ENCODE measurements at places on chromosomes 5 and 9.
A peak's percentile ranks its signal among the peaks of the same experiment; 100 is the strongest.

GRCh38 chr9:477193-477592 is 262.5 kb downstream of the DOCK8 start:
- H3K4me3 ChIP-seq = no peak overlapping the region
- H3K27me3 ChIP-seq = no peaks in the 10 kb centered on the region
- H3K4me1 ChIP-seq = no peaks in the 10 kb centered on the region
- no peak overlapping the region for H3K27ac ChIP-seq
- no peak for DNase-seq
- H3K36me3 ChIP-seq = no peaks in the 10 kb centered on the region

DNA sequence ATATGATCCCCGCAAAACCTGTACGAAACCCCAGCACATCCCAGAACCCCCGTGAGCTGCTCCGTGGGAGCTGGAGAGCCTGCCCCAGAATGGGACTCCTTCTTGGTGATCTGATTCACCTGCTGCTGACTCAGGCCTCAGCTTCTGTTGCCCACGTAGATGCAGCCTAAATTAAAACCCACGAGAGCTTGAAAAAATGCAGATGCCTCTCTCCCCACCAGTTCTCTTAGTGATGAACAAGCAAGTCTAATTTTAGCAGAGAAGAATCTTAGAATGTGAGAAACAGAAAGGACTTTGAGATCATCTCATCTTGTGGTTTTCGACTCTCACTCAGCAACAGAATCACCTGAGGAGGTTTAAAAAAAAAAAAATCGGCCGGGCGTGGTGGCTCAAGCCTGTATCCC is 57.6 kb downstream of the TMOD1 start:
- no peaks in the 10 kb centered on the region for H3K27me3 ChIP-seq
- H3K4me1 ChIP-seq = peaks cover 65% of the 10 kb centered on the region
- no peak overlapping the region for H3K4me3 ChIP-seq

GRCh38 chr9:34086864-34087263 is 38.2 kb upstream of the UBAP2 start:
- H3K36me3 ChIP-seq = no peaks in the 10 kb centered on the region
- no peaks in the 10 kb centered on the region for H3K27me3 ChIP-seq
- no peak overlapping the region for H3K4me3 ChIP-seq

DNA sequence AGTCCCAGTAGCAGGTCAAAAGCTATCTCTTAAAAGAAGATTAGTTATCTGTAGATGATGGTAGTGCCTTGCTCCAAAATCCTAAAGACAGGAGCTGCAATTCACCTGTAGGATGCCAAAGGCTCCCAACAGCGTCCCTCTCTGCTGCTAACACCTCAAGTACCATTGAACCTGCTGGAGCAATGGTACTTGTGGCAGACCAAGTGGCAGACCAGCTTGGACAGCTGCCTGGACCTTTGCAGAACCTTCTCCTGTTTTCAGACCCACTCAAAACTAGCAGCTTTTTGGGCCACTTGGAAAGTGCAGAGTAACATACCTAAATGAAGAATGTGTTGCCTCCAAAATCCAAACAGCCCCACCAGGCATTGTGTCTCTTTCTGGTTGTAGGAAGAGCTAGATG is 6.9 kb upstream of the CCDC180 start:
- no peaks in the 10 kb centered on the region for H3K27me3 ChIP-seq
- H3K36me3 ChIP-seq = no peaks in the 10 kb centered on the region
- no peak overlapping the region for H3K27ac ChIP-seq
- no peak overlapping the region for H3K4me3 ChIP-seq
- DNase-seq = no peak
- H3K4me1 ChIP-seq = no peaks in the 10 kb centered on the region

- H3K4me1 ChIP-seq = no peaks in the 10 kb centered on the region
- no peaks in the 10 kb centered on the region for H3K36me3 ChIP-seq
- DNase-seq = no peak
- no peak overlapping the region for H3K27ac ChIP-seq
- no peak overlapping the region for H3K4me3 ChIP-seq
- no peaks in the 10 kb centered on the region for H3K27me3 ChIP-seq
Observed at GRCh38 chr9:113299800-113300292, 3.3 kb downstream of the RNF183 start.

DNA sequence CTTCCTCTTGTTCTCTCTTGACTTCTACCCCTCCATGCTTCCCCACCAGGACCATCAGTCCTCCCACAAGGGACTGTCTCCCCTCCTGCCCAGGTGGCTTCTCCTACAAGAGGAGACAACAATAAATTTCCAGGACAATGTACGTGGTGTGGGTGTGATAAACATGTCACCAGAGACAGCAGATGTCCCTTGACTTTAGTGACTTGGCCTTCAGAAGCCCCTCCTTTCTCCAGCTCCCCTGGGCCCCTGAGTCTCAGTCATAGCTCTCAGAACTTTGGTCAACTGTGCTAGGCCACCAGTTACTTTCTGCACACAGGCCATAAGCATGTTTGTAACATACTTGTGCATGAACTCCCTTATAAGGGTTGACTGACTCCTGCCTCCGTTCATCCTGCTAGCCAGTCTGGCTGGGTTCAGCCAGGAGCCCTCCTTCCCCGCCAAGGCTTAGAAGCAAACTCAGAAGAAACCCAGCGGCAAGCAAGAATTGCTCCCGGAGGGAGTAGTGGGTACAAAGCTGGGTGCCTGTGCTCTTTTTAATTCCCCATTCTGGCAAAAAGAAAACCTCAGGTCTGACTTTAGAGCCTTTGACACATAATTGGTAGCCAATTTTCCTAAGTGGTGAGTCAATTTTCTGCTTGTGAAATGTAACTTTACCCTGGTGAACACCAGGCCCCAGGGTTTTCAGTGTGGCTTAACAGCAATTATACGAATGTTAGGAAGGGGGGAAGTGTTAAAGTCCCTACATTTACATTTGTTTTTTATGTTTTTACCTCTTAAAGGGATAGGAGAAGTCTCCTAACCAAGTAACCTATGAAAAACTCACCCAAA is 49.2 kb downstream of the EBF1 start:
- H3K4me3 ChIP-seq = peak overlapping the region; percentile 38
- no peaks in the 10 kb centered on the region for H3K36me3 ChIP-seq

GRCh38 chr5:149472399-149472798 is 78.8 kb downstream of the CSNK1A1 start:
- H3K4me3 ChIP-seq = no peak overlapping the region
- no peaks in the 10 kb centered on the region for H3K36me3 ChIP-seq
- H3K27ac ChIP-seq = no peak overlapping the region
- H3K4me1 ChIP-seq = peaks cover 18% of the 10 kb centered on the region

GRCh38 chr5:95261437-95262175 is 23.3 kb downstream of the MCTP1 start:
- no peaks in the 10 kb centered on the region for H3K27me3 ChIP-seq
- H3K27ac ChIP-seq = no peak overlapping the region
- H3K4me3 ChIP-seq = no peak overlapping the region
- no peak for DNase-seq
- no peaks in the 10 kb centered on the region for H3K4me1 ChIP-seq

DNA sequence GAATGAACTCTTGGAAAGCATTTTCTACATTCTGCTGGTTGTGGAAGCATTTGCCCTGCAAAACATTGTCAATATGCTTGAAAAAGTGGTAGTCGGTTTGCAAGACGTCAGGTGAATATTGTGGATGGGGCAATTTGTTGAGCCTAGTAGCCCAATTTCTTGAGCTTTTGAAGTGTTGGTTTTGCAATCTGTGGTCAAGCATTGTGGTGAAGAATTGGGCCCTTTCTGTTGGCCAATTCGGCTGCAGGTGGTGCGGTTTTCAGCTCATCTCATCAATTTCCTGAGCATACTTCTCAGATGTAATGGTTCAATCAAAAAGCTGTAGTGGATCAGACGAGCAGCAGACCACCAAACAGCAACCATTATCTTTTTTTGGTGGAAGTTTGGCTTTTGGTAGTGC is 426.8 kb upstream of the CDH9 start:
- H3K27ac ChIP-seq = no peak overlapping the region
- no peak for DNase-seq
- H3K36me3 ChIP-seq = no peaks in the 10 kb centered on the region
- no peaks in the 10 kb centered on the region for H3K4me1 ChIP-seq
- H3K4me3 ChIP-seq = no peak overlapping the region

- no peak overlapping the region for H3K4me3 ChIP-seq
- no peak for DNase-seq
- no peak overlapping the region for H3K27ac ChIP-seq
- no peaks in the 10 kb centered on the region for H3K4me1 ChIP-seq
- no peaks in the 10 kb centered on the region for H3K27me3 ChIP-seq
Observed at GRCh38 chr9:98182069-98182820, 10.2 kb downstream of the CORO2A start.

DNA sequence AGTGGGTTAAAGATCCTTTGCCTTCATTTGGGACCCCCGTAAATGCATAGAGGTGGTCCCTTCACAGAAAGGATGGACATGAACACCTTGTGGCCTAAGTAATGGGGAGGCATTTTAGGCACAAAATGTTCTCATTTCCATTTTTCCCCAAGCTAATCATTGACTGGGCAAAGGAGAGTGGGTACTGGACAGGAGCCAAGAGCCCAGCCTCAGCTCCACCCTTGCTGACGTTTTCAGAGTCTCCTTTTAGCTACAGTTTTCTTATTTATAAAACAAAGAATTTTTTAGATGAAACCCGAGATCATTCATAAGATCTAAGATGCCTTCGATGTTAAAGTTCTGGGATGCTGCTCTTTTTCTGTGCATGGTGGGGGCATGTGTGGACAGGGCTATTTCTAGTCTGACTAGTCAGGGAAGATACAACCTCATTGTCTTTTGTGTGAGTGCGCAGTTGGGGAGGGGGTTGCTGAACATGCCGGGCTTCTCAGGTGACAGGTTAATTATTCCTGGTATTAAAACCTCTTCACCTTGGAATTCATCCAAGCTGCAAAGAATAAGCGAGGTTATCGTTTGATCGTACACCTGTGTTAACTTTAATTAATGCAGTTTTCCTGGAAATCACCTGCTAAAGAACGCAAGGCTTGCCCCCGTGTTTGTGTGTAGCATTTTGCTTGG is 48.4 kb downstream of the ADAMTS16 start:
- H3K4me1 ChIP-seq = no peaks in the 10 kb centered on the region
- H3K27ac ChIP-seq = no peak overlapping the region
- no peaks in the 10 kb centered on the region for H3K27me3 ChIP-seq

GRCh38 chr5:125367702-125368101 is 621.3 kb upstream of the ZNF608 start:
- H3K27me3 ChIP-seq = no peaks in the 10 kb centered on the region
- no peaks in the 10 kb centered on the region for H3K4me1 ChIP-seq
- no peak for DNase-seq
- no peaks in the 10 kb centered on the region for H3K36me3 ChIP-seq
- H3K4me3 ChIP-seq = no peak overlapping the region

- no peak for DNase-seq
- H3K4me1 ChIP-seq = peaks cover 20% of the 10 kb centered on the region
- H3K27ac ChIP-seq = no peak overlapping the region
- H3K36me3 ChIP-seq = no peaks in the 10 kb centered on the region
Observed at GRCh38 chr5:141654298-141654697, 3.1 kb upstream of the FCHSD1 start.

- H3K27ac ChIP-seq = peak overlapping the region; percentile 46
- DNase-seq = no peak
- peaks cover 29% of the 10 kb centered on the region for H3K4me1 ChIP-seq
- no peaks in the 10 kb centered on the region for H3K27me3 ChIP-seq
Observed at GRCh38 chr9:127768698-127769097, 9.8 kb downstream of the SH2D3C start.

DNA sequence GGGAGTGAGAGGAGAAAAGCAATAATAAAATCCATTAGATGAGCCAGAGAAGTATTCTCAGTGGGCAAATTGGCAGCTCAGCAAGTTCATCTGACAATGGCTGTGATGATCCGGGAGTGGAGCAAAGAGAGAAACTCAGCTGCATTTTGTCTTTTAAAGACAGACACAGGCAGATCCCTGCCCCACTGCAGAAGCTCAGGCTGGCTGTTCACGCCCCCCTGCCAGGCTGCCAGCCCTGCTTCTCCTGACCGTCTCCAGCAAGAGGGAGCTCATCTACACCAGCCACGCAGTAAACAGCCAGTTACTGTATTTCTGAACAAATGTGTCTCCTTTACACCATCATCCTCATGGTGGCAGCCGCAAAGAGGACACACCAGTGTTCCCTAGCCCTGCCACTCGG is 114.3 kb upstream of the SARDH start:
- no peaks in the 10 kb centered on the region for H3K27me3 ChIP-seq
- no peak for DNase-seq
- no peak overlapping the region for H3K27ac ChIP-seq
- no peaks in the 10 kb centered on the region for H3K36me3 ChIP-seq
- H3K4me3 ChIP-seq = no peak overlapping the region

- peaks cover 9% of the 10 kb centered on the region for H3K27me3 ChIP-seq
- H3K36me3 ChIP-seq = no peaks in the 10 kb centered on the region
- DNase-seq = no peak
- no peak overlapping the region for H3K4me3 ChIP-seq
- H3K27ac ChIP-seq = no peak overlapping the region
- H3K4me1 ChIP-seq = no peaks in the 10 kb centered on the region
Observed at GRCh38 chr9:126671381-126671831, 57.7 kb downstream of the LMX1B start.

DNA sequence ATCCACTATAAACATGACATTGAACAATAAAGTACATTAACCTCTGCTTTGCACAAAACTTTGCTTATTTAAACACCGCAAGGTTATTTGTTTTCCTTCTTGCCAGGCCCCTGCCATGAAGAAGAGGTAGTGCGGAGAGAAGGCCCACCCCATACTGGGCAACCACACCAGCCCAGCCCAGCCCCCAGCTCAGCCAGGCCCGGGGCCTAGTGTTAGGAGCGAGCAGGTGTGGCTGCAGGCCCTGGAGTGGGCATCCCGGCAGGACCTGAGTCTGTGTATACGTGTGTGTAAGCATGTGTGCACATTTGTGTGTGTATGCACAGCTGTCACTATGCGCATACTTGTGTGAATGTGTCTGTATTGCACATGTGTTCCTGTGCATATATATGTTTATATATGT is 90.4 kb upstream of the MVB12B start:
- H3K4me1 ChIP-seq = no peaks in the 10 kb centered on the region
- DNase-seq = no peak
- H3K27me3 ChIP-seq = no peaks in the 10 kb centered on the region

DNA sequence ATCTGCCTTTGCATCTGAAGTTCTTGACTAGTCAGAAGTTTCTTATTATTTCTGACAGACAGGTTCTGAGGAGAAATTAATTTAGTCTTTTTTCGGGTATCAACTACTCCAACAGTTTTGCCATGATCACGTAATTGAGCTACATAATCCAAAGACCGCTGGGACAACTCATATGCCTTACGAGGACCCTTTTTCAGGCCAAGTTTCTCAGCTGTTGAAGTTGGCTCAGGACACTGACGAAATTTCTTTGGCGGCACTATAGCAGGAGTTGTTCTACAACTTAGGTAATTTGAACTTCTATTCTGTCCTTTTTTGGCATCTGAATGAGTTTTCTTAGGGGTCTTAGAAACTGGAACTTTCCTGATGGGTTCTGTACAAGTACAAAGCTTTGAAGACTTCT is 27.2 kb downstream of the SETX start:
- H3K4me1 ChIP-seq = no peaks in the 10 kb centered on the region
- H3K36me3 ChIP-seq = peaks cover 46% of the 10 kb centered on the region
- no peak for DNase-seq
- H3K27ac ChIP-seq = no peak overlapping the region
- no peaks in the 10 kb centered on the region for H3K27me3 ChIP-seq
- H3K4me3 ChIP-seq = no peak overlapping the region

DNA sequence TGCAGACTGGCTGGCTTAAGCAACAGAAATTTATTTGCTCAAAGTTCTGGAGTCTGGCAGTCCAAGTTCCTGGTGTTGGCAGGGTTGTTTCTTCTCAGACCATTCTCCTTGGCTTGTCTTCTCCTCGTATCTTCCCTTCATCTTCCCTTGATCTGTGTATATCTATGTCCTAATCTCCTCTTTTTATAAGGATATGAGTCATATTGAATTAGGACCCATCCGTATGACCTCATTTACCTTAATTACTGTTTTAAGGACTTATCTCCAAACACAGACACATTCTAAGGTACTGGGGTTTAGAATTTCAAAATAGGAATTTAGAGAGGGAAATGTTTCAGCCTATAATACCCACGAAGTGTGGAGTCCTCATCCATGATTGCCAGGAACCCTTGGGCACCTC is 13.1 kb upstream of the LPAR1 start:
- H3K27me3 ChIP-seq = no peaks in the 10 kb centered on the region
- no peaks in the 10 kb centered on the region for H3K36me3 ChIP-seq
- no peak overlapping the region for H3K27ac ChIP-seq
- H3K4me1 ChIP-seq = no peaks in the 10 kb centered on the region

All from vagina (tissue), 2 donors.